Mesothelial cell of epicardium (in vitro differentiated cells): ENCODE measurements at places on chromosomes 16 and 17. TPM values are rescaled to one million over a fixed set of nuclear protein-coding genes. Genes with fewer than 3 reads are reported as not detected.
A peak's percentile ranks its signal among the peaks of the same experiment; 100 is the strongest.

DNA sequence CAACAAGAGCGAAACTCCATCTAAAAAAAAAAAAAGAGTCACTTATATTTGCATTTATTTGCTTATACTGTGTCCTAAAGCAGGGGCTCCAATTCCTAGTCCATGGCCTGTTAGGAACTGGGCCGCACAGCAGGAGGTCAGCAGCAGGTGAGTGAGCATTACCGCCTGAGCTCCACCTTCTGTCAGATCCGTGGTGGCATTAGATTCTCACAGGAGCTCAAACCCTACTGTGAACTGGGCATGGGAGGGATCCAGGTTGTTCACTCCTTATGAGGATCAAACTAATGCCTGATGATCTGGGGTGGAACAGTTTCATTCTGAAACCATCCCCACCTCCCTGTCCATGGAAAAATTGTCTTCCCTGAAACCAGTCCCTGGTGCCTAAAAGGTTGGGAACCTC lies 24.9 kb downstream of the ITGB3 start:
- H3K27me3 ChIP-seq: no peaks in the 10 kb centered on the region
- peak overlapping the region; percentile 80 for H3K27ac ChIP-seq
- no peaks in the 10 kb centered on the region for H3K36me3 ChIP-seq
- H3K4me1 ChIP-seq: peaks cover 36% of the 10 kb centered on the region
- no peak for DNase-seq

DNA sequence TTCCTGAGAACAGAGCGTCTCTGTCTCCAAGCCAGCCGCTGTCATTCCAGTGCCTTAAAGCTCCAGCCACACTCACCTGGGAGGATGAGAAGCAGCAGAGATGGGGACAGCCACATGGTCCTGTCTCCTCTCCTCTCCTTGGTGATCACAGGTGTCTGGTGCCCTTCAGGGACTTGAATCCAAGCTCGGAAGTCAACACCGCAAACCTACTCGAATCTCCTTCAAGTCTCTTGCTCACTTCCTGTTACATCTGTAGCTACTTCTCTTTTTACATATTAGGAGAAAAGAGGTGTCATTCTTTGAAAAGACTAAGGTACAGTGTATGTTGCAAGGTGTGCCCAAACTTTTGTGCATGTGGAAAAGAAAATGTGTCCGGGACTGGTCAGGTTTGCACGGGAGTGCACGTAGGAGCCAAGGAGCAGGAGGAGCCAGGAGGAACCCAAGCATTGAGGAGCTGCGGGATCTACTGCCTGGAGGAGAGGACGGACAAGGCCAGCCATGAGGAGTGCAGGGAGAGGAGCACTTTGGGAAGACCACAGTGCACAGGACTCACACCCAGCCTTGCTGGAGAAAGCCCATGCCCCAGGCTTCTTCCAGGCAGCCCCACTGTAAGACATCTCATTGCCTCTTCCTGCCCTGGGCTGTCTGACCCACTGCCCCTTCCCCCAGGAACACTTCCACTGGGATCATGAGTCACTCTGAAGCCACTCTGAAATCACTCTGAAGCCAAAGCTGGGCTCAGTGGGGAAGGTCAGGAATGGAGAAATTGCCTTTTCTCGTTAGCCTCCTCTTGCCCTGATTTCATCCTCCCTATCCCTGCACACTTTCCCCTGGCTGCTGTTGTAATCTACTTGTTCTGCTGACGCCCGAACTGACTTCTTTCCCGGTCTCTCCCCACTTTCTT lies at the start of gene CD300LD:
CD300LD (minus strand) TSS at position 197 of the 904 bp plus-strand sequence; CDS start at position 116, 81 bp downstream.
- H3K4me3 ChIP-seq: no peak within 1 kb of the TSS
- no peak within 1 kb of the TSS for H3K27ac ChIP-seq
- H3K36me3 ChIP-seq: no peaks in the 10 kb centered on the region

The KRTAP2-1 gene
- not detected in 3 replicates for total RNA-seq

DNA sequence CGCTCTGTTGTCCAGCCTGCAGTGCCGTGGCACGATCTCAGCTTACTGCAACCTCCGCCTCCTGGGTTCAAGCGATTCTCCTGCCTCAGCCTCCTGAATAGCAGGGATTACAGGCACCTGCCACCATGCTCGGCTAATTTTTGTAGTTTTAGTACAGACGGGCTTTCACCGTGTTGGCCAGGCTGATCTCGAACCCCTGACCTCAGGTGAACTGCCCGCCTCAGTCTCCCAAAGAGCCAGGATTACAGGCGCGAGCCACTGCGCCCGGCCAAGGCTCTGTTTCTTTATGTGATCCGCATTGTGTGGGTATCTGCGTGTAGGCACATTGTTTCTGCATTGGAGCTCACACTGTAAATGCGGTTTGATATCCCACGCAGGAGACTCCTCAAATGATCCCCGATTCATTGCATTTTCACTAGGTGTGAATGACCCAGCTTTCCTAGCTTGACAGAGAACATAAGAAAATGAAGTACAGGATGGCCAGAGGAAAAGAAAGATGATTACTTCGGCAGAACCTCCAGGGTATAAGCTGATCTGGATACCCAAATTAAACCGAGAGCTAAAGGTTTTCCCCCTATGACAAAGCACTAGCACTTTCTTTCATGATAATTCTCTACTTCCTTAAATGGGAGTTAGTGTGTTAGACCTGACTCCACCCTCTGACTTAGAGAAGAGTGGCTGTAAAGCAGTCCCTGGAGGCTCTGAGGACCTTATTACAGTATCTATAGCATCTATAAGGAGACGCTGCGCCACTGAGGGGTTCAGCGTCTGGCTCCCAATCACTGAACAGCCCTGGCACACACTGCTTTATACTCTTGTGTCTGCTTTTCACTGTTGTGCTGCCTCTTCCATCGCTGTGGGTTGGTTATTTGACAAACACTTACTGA lies 17.3 kb downstream of the COTL1 start:
- no peak overlapping the region for H3K4me3 ChIP-seq
- no peak for DNase-seq
- peak overlapping the region; percentile 84 for H3K27ac ChIP-seq
- H3K4me1 ChIP-seq: peaks cover 42% of the 10 kb centered on the region

The KRTAP1-5 gene
- not detected in 3 replicates for total RNA-seq

DNA sequence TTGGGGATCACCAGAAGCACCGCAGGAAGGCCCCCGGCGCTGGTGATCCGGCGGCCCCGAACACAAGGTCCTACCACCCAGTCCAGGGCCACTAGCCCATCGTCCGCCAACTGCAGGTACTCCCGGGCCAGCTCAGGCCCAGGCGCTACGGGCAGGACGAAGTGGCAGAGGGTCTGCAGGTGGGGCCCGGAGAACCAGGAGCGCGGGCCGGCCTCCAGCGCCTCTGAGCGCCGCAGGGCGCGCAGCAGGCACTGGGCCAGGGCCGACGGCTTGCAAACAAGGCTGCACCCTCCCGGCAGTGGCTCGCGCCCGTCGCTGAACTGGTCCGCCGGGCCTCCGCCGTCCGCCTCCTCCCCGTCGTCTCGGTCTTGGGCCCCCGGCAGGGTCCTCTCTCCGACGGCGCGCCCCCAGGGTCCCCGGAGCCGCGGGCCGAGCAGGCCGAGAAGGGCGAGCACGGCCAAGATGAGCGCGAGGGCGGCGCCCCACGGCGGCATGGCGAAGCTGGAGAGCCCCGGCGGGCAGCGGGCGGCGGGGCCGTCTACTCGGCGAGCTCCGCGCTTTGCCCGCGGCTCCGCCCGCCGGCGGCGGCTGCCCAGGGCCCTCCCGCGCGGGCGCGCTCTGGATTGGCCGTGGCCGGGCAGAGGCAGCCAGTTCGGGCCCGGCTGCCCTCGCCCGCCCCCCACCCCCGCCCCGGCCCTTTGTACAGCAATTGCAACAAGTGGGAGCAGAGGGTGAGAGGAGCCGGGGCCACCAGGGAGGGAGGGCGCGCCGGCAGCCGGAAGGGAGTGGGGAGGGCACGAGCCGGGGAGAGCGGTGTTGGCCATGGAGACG lies at the start of gene ABHD15:
ABHD15 (minus strand) TSS at position 565 of the 831 bp plus-strand sequence; CDS start at position 494, 71 bp downstream.
- H3K27me3 ChIP-seq: peaks cover 39% of the 10 kb centered on the region
- H3K36me3 ChIP-seq: peaks cover 1% of the 10 kb centered on the region

The SMARCE1 gene
- 162 to 163 TPM (median 162 TPM) in 3 replicates for total RNA-seq

DNA sequence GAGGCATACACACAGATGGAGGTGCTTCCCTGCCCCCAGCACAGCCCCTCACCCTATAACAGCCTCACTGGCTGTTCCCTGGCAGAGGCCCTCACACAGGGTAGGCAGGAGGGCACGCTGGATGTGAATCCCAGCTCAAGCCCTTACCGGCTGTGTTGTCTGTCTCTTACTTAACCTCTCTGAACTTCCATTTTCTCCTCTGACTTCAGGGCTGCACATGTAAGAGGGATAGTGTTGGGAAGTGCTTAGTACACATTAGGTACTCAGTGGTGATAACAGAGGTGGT lies 24.6 kb upstream of the EIF1 start:
- peaks cover 28% of the 10 kb centered on the region for H3K4me1 ChIP-seq
- no peak overlapping the region for H3K4me3 ChIP-seq
- H3K27me3 ChIP-seq: no peaks in the 10 kb centered on the region
- H3K27ac ChIP-seq: no peak overlapping the region

The FOXL1 gene
- total RNA-seq: 2.5 to 3.2 TPM (median 2.5 TPM) in 3 replicates

DNA sequence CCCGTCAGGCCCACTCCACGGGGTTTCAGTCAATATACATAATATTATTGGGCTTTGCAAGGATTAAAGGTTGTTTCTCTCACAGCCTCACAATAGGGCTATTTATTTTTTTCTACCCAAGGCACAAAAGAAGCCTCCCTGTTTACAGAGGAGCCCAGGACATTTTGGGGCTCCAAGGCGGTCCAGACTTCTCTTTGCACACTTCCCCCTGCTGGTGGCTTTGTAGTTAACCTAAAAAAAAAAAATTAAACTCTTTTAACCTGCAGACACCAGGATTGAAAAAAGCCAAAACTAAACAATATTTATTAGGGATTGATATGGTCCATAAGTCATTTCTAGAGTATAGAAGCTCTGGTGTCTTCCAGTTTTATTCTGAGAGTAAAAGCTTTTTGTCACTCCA lies 169.7 kb upstream of the ZFHX3 start:
- DNase-seq: no peak
- peaks cover 4% of the 10 kb centered on the region for H3K4me1 ChIP-seq
- H3K27me3 ChIP-seq: no peaks in the 10 kb centered on the region
- no peak overlapping the region for H3K27ac ChIP-seq

The CD300LF gene
- total RNA-seq: not detected in 3 replicates

GRCh38 chr16:87469169-87469568 lies 23.7 kb downstream of the ZCCHC14 start:
- H3K4me3 ChIP-seq: no peak overlapping the region
- H3K27me3 ChIP-seq: no peaks in the 10 kb centered on the region
- H3K4me1 ChIP-seq: peaks cover 43% of the 10 kb centered on the region

The SLC38A8 gene
- not detected in 3 replicates for total RNA-seq

The DHRS7C gene
- total RNA-seq: not detected in 3 replicates

- no peak overlapping the region for H3K4me3 ChIP-seq
- DNase-seq: no peak
- peaks cover 3% of the 10 kb centered on the region for H3K4me1 ChIP-seq
- H3K27ac ChIP-seq: no peak overlapping the region
- H3K27me3 ChIP-seq: no peaks in the 10 kb centered on the region
Observed at GRCh38 chr17:40182606-40183005, 5.3 kb downstream of the RAPGEFL1 start.

DNA sequence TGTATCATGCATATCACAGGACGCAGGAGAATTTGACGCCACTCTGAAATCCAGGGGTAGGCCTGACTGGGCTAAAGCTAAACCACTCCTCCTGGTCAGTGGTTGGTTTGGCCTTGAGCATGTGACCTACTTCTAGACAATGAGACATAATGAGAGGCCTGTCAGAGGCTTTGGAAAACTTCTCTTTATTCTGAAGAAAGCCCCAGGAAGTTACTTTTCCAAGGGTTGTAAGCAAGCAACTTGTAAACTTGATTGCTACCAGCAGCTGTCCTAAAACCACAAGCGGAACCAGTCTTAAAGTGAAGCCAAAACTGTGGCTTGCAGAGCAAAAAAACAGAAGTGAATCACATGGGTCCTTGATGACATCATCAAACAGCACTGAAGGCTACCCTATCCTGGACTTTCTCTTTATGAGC lies 138.2 kb upstream of the COX10 start:
- no peak overlapping the region for H3K27ac ChIP-seq
- no peak overlapping the region for H3K4me3 ChIP-seq
- H3K27me3 ChIP-seq: no peaks in the 10 kb centered on the region

The MARVELD3 gene
- 15.2 to 16.7 TPM (median 16.4 TPM) in 3 replicates for total RNA-seq

GRCh38 chr16:4646773-4647643 lies 22.4 kb downstream of the MGRN1 start:
- no peak for DNase-seq
- H3K27me3 ChIP-seq: no peaks in the 10 kb centered on the region
- no peak overlapping the region for H3K4me3 ChIP-seq
- H3K27ac ChIP-seq: no peak overlapping the region
- H3K4me1 ChIP-seq: no peaks in the 10 kb centered on the region
- peaks cover 33% of the 10 kb centered on the region for H3K36me3 ChIP-seq

- H3K4me3 ChIP-seq: no peak within 1 kb of the TSS
- H3K4me1 ChIP-seq: peaks cover 20% of the 10 kb centered on the region
- DNase-seq: no peak
- no peaks in the 10 kb centered on the region for H3K27me3 ChIP-seq
- no peaks in the 10 kb centered on the region for H3K36me3 ChIP-seq
- no peak within 1 kb of the TSS for H3K27ac ChIP-seq
Observed at GRCh38 chr16:66578651-66579531, at the start of gene CMTM2. Gene CMTM2 (plus strand): TSS chr16:66579463. CDS start chr16:66579608, 145 bp downstream.

DNA sequence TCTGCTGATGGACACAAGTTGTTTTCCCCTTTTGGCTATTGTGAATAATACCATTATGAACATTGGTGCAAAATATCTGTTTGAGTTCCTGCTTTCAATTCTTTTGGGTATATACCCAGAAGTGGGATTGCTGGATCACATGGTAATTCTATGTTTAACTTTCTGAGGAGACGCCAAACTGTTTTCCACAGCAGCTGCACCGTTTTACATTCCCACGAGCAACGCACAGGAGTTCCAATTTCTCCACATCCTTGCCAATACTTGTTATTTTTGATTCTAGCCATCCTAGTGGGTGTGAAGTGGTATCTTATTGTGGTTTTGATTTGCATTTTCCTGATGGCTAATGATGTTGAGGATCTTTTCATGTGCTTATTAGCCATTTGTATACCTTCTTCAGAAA lies 43.4 kb upstream of the GAS7 start:
- no peak for DNase-seq
- H3K27ac ChIP-seq: no peak overlapping the region
- H3K4me3 ChIP-seq: no peak overlapping the region
- no peaks in the 10 kb centered on the region for H3K4me1 ChIP-seq
- no peaks in the 10 kb centered on the region for H3K36me3 ChIP-seq

The CBX2 gene
- total RNA-seq: 47.1 to 49.7 TPM (median 48.6 TPM) in 3 replicates
